Pancreas (tissue), 10 donors: ENCODE measurements at places on chromosomes 5 and 9. TPM values are rescaled to one million over a fixed set of nuclear protein-coding genes. Genes with fewer than 3 reads are reported as not detected.

PCDHGA5 gene
- 1.1 TPM for polyA plus RNA-seq

FAT2 gene
- not detected for polyA plus RNA-seq

- no peaks in the 10 kb centered on the region for H3K36me3 ChIP-seq
- no peak overlapping the region for H3K4me3 ChIP-seq
- H3K4me1 ChIP-seq, result peaks cover 12% of the 10 kb centered on the region
- no peak overlapping the region for H3K27ac ChIP-seq
These were observed 43.8 kb downstream of the PRRC1 start for GRCh38 chr5:127561254-127561653.

GRCh38 chr9:11892401-11892800 lies 800.8 kb upstream of the TYRP1 start:
- H3K36me3 ChIP-seq, result no peaks in the 10 kb centered on the region
- no peak overlapping the region for H3K27ac ChIP-seq
- H3K4me3 ChIP-seq, result no peak overlapping the region
- no peaks in the 10 kb centered on the region for H3K4me1 ChIP-seq

- no peak overlapping the region for H3K27ac ChIP-seq
- no peaks in the 10 kb centered on the region for H3K36me3 ChIP-seq
- DNase-seq, result no peak
- H3K4me3 ChIP-seq, result no peak overlapping the region
- no peaks in the 10 kb centered on the region for H3K27me3 ChIP-seq
- H3K4me1 ChIP-seq, result no peaks in the 10 kb centered on the region
These were observed 293.9 kb downstream of the ADGRV1 start for GRCh38 chr5:90852531-90852930.

GRCh38 chr9:90858457-90858901 lies 56.9 kb downstream of the SYK start:
- H3K27ac ChIP-seq, result no peak overlapping the region
- DNase-seq, result no peak
- no peaks in the 10 kb centered on the region for H3K27me3 ChIP-seq
- H3K4me3 ChIP-seq, result no peak overlapping the region
- no peaks in the 10 kb centered on the region for H3K4me1 ChIP-seq

- no peak overlapping the region for H3K27ac ChIP-seq
- no peaks in the 10 kb centered on the region for H3K27me3 ChIP-seq
- DNase-seq, result no peak
- H3K4me3 ChIP-seq, result no peak overlapping the region
These were observed 25.0 kb upstream of the GSN start for GRCh38 chr9:121242959-121243346.

- peak overlapping the region; percentile 2 for H3K27ac ChIP-seq
- H3K4me1 ChIP-seq, result no peaks in the 10 kb centered on the region
- H3K36me3 ChIP-seq, result no peaks in the 10 kb centered on the region
- no peaks in the 10 kb centered on the region for H3K27me3 ChIP-seq
- peak; percentile 99 for DNase-seq
These were observed 7.4 kb downstream of the SH2D3C start for GRCh38 chr9:127770905-127771569.
